ENCODE measurements at places on chromosomes 16 and 17.

DNA sequence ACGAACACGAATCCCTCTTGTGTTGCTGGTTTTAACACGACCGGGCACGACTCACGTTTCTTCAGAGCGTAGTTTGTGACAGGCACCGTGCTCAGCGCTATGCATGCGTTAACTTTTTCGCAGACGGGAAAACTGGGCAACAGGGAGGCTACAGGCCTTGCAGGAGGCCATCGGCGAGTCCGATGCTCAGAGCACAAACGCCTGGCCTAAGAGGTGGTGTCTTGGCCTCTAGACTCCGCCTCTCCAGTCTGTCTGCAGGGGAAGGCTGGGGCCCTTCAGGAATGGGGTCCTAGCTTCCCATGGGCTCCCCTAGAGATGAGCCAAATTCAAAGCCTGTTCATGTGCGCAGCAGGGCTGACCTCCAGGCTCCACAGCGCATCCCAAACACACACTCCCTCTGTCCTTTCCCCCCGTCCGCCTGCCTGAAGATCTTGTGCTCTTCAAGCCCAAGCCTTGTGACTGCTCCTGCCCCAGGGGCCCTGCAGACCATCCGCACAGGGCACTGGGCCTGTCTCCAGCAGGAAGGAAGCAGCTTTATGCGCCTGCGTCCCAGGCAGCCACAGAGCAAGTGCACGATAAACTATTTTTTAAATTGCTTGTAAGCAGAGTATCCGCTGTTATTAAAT lies 3.1 kb downstream of the CLCN7 start:
- no peak for DNase-seq

DNA sequence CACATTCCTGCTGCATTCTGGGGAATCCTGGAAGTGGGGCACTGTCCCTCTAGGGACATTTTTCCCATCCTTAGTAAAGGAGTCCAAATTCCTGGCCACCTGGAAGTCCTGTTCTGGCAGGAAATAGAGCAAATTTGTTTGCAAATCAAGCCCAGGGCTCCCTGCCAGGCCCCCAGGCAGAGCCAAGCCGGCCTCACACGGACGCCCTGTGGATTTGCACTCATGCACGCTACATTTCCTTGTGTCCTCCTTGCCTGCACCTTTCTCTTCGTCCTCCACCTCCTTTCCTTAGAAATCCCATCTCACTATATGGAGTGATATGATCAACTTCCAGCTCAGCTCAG lies 7.0 kb upstream of the CALB2 start:
- DNase-seq = no peak

- no peak for DNase-seq
These were observed 39.0 kb upstream of the EMP2 start for GRCh38 chr16:10619271-10619849.

DNA sequence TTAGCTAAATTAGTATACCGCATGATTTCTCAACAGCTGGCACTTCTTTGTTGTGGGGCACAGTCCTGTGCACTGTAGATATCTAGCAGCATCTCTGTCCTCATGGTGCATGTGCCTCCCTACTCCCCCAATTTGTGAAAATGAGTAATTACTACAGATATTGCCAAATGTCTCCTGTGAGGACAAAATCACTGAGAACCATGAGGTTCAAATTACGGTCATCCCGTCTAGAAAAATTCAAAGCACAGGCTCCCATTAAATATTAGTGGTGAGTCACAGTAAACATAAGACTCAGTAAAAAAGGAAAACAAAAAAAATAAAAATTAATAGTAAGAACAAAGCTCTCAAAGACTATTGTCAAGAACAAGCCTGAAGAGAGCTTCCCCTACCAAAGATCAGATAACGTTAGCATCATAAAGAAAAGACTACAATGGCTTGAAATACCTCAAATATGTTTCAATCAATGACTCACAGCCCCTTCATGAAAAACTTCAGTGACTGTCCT lies 57.8 kb downstream of the STH start:
- no peak for DNase-seq

- no peak for DNase-seq
These were observed 22.4 kb downstream of the FA2H start for GRCh38 chr16:74752258-74752657.

DNA sequence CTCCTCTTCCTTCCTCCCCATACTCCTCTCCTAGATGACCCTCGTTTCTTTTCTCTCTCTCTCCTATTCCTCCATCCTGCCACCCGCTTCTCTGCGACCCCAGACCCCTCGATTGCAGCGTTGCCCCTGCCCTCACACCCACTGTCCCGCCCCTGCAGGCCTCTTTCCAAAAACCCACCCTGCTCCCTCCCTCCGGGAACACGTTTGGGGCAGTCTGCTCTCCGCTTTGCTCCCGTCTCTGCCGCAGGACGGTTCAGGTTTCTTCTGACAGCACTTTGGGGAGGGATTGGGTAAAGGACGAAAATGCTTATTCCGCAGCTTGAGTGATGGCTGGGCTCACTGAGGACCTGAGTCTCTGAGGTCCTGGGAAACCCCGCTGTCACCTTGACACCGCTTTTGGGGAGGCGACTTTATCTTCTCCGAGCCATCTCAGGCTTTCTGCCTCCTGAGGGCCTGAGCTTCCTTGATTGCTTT lies 690 bp downstream of the NDE1 start:
- no peak for DNase-seq

DNA sequence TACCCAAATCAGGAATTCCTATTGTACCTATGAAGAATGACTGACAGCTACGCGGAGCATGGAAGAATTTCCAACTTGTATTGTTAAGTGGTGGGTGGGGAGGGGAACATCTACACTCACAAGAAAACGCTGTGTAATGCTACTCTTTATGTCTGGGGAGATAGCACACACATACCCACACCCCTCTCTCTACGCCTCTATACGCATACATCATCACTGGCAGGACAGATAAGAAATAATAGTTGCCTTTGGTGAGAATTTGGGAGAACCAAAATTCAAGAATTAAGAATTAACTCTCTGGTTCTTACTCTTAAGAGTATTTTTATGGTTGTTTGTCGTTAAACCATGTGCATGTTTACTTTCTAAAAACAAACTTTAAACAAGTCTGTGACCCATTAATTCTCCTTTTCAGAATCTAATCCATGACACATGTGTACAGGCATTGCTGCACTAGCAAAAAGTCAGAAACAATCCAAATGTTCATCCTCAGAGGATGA lies 33.9 kb downstream of the CREBBP start:
- no peak for DNase-seq

DNA sequence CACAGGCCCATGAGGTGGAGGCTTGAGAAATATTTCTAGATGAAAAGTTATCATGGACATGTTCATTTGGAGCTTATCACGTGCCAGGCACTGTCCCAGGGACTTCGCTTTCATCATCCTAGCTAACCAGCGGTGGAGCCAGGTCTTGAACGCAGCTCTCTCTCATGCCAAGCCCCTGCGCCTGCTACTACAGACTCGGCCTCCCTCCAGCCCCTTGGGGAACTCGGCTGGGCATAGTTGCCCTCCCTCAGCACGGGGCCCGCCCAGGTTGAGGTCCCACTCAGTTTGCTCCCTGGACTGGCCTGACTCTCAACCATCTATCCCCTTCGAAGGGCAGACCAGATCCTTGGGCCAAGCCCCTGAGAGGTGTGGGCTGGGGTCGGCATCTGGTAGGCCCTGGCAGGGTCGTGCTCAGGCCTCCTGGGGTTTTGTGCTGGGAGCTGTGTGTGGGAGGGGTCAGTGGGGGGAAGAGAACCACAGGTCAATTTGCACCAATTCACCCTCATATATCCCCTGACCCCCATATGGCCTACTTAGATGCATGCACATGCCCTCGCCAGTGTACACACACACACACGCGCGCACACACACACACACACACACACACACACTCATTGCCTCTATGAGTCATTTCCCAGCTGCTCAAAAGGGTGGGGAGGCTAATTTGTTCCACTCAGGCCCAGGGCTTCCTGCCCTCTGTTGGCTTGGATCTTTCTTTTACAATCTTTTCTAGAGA lies 12.1 kb upstream of the SCN4A start:
- DNase-seq = peak; percentile 74

DNA sequence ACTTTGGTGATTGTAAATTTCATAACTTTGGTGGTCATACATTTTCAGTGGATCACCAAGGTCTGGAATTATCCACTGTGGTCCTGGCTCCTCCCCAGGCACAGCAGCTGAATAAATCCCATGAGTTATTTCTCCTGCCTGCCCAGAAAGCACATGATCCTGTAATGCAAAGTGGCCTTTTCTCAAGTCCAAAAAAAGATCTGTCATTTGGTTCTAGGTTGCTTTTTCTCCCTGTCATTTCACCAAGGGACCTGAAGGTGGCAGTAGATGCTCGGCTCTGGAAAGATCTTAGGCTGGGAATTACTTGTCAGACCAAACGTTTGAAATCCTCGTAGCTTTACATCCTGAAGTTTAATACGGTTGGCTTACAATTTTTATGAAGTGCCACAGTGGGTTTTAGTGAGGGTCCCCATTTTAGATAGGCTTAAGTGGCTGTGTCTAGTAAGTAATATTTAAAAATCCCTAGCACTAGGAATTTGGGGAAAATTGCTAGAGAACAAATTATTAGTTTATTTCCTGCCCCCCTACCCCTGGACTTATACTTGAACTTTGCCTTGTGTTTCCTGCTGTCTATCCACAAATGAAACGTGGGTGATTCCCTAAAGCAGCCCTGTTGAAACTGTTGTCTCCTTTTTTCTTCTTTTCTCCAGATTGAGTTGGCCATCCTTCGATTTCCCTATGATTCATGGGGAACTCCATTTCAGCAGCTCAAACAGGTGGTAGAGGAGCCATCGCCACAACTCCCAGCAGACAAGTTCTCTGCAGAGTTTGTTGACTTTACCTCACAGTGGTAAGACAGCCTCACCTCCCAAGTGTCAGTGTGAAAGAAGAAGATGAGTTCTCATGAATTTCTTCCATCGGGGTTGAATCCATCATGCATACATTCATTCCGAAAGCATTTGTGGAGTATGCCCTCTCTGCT lies 111.7 kb downstream of the MAP2K6 start:
- peak; percentile 44 for DNase-seq

GRCh38 chr17:17985555-17985954 lies 12.9 kb downstream of the DRC3 start:
- DNase-seq = no peak

- DNase-seq = peak; percentile 59
These were observed 25.5 kb upstream of the METRNL start for GRCh38 chr17:83053739-83054451.

- DNase-seq = no peak
These were observed 103.1 kb upstream of the DYNLRB2 start for GRCh38 chr16:80437707-80438106.

GRCh38 chr16:30700491-30700890 lies 1.5 kb downstream of the SRCAP start:
- no peak for DNase-seq

DNA sequence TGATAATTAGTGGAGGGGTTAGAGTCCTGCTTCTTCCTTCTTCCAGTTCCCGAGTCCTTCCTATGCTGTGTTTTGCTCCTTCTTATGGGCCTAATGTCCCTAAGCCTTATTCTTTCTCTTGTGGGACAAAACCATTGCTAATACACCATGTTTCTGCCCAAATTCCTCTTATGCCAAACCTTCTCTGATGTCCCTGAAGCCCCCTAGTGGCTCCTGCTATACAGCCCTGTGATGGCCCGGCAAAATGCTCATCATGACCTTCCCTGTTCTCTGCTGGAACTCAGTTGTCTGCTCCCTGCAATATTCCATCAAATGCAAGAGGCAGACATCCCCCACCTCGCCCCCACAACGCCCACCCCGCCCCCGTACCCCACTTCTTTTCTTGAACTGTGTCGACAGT lies 171.6 kb downstream of the CDH11 start:
- DNase-seq = no peak

- no peak for DNase-seq
These were observed 26.5 kb downstream of the MAP1LC3B start for GRCh38 chr16:87418644-87419043.

DNA sequence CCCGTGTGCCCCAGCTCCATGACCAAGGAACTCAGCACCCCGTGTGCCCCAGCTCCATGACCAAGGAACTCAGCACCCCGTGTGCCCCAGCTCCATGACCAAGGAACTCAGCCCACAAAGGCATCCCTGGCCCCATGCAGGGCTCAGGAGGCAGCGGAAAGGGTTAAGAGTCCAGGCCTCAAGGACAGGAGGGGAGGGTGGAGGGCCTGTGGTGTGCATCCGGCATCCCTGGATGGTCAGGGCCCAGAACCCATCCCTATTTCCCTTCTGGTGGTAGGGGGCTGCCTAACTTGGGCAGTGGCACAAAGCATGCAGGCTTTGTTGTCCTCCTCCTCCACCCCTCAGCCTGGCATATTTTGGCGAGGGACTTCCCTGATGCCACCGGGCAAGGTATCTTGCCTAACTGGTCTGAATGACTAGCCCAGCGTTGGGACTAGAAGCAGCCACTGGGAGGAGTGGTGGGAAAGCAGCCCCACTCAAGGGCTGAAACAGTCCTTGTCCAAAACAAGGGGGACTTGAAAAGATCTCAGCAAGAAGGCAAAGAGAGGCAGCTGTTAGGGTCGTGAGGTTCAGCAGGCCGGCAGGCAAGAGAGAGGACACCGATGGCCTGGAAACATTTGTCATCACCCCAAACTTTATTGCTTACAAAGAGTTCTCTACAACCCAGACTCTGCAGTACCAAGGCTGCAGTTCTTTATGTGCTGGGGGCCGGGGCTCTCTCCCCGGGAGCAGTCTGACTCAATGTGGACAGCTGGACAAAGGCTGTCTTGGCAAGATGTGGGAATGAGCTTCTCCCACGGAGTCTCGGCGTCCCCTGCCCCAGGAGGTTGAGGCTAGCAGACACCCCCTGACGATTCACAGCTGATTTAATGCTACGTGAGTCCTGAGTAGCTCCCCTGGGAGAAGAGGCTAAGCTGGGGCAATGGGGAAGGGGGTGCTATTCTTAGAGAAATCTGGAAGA lies 902 bp upstream of the SPATA32 start:
- DNase-seq = no peak

DNA sequence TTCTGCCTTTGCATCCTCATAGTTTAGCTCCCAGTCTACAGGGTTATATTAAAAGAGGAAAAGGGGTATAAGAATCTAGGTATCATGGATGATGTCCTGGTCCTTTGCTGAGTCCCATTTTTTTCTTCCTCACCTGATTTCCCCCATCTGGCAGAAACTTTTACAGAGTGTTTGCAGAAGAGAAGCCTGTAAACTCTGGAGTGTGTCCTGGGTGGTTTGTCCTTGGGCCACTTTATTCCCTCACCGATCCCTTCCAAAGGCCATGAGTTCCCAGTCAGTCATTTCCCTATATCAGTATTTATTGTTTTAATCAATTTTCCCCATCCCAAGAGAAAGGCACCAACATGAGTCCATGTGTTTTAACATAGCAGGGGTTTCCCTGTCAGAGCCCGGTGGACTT lies 638.2 kb downstream of the WWOX start:
- DNase-seq = no peak

- peak; percentile 30 for DNase-seq
These were observed 971 bp downstream of the MINK1 start for GRCh38 chr17:4833941-4834680.
